HEK293T (cell line): ENCODE measurements at places on chromosomes 1 and 21.
A peak's percentile ranks its signal among the peaks of the same experiment; 100 is the strongest.

- DNase-seq: no peak
These were observed 101.7 kb downstream of the ESRRG start for GRCh38 chr1:216621536-216621935.

GRCh38 chr1:43530483-43531106, at the start of gene PTPRF:
TSS of gene PTPRF (plus strand) at chr1:43530883. CDS start at chr1:43545076, 14,193 bp downstream.
- DNase-seq: peak; percentile 86

GRCh38 chr1:54671985-54672608, 30.5 kb downstream of the MROH7 start:
- peak; percentile 87 for DNase-seq

DNA sequence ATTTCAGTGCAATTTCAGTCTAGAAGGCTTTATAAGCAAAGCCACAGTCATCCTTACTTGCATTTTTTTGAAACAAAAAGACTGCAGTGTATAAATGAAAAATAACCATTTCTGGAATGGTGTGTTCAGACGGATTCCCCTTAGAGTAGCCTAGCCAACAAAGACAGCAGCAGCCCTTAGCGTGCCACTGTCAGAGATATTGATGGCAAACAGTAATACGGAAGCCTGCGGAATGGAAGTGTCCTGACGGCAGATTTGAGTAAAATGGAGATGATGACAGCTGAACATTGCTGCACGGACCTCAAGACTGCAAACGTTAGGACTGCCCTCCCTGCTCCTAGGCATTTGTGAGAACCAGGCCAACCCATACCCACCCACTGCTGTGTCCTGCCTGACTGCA, 54.7 kb downstream of the PDE9A start:
- no peak for DNase-seq

- DNase-seq: no peak
These were observed 100.4 kb upstream of the BRINP3 start for GRCh38 chr1:190578017-190578416.

DNA sequence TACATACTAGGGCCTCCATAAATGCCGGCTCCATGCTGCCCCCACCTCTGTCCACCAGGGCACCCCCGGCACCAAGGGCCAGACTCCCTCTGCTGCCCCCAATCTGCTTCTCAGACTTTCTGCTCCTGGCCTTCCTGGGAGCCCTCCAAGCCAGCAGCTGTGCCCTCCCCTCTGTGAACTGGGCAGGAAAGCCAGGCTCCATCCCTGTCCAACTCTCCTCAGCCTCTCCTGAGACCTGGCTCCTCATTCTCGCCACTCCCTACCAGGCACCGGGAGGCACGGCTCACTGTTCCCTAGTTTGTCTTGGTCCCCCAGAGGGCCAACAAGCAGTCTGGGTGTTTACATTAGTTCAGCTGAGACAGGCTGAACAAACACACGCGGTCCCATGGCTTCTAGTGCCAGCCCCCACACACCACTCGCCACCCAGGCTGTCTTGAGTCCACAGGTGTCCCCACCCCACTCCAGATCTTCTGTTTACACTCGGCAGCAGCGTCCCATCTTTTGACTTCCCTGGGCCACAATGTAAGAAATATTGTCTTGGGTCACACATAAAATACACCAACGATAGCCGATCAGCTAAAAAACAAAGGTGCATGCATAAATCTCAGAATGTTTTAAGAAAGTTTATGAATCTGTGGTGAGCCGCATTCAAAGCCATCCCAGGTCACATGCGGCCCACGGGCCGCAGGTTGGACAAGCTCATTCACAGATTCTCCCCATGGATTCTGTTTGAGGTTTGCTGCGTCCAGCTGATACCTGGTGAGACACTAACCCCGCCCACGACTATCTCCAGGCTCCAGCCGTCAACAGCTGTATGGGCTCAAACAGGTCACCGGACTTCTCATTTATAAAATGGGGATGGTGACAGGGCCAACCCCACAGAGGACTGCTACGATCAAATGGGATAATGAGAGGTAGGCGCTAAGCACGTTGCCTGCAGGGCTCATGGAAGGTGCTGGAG, 29.5 kb upstream of the ECE1 start:
- no peak for DNase-seq

DNA sequence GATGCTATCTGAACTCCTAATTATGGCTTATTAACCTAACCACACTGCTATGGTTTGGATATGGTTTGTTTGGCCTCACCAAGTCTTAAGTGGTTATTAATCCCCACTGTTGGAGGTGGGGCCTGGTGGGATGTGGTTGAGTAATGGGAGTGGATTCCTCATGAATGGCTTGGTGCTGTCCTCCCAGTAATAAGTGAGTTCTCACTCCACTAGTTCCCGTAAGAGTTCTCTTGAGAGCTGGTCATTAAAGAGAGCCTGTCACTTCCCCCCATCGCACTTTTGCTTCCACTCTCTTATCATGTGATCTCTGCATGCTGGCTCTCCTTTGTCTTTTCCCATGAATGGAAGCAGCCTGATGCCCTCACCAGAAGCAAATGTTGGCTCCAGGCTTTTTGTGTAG, 328.8 kb downstream of the PLA2G4A start:
- DNase-seq: no peak

DNA sequence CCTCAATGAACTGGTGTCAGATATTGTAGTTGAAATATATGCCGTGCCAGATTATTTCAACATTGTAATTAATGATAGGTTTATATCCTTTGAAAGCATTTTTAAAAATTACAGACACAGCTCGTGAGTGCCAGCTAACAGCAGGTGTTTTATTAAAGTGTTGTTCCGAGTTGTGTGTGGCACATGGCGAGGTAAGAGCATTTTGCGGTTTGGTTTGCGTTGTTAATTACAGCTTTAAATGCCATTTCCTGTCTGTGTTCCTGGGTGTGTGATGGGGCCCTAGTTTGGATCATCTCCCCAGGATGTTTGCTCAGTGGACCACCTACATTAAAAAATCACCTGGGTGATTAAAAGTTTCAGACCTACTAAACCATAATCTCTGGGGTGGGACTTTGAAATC, 97.4 kb downstream of the PRDM2 start:
- DNase-seq: no peak

GRCh38 chr21:35585878-35586277, 474.4 kb downstream of the SETD4 start:
- no peak for DNase-seq

GRCh38 chr21:26070121-26070520, 100.4 kb downstream of the APP start:
- no peak for DNase-seq

DNA sequence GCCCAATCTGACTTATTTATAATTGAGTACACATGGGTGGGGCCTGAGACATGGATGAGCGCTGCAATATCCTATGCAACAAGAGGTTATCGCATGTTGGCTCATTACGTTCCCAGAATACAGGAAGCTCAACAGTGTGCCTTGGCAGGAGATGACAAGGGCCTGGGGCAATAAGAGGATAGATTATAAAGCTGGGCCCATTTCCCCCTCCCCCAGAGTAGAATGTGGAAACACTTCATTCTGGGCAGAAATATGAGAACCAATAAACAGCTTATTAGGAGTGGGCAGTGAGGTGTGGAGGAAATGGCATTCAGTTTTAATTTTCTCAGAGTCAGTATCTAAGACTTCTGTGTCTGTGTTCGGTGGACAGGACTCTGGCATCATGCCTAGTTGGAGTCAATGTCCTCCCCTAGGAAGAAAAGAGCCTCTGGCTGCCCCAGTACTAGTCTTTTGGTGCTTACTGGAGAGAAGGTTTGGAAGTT, 92.8 kb downstream of the PIK3R3 start:
- no peak for DNase-seq

DNA sequence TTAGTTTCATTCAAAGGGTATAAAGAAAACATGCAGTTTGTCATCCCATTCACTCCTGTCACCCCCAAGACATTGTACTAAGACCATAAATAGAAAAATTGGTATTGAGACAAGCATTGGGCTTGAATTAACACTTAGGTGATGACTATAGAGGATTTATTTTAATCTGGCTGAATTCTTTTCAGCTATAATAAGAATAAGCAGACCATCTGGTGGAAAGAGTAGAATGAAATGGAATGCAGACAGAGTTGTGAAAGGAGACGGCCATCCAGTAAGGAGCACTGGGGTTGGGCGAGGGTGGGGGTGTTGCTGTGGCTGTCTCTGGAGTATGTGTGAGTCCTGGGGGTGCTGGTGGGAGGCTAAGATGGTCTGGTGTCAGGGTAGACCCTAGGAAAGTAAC, 125.0 kb upstream of the IVNS1ABP start:
- DNase-seq: no peak

DNA sequence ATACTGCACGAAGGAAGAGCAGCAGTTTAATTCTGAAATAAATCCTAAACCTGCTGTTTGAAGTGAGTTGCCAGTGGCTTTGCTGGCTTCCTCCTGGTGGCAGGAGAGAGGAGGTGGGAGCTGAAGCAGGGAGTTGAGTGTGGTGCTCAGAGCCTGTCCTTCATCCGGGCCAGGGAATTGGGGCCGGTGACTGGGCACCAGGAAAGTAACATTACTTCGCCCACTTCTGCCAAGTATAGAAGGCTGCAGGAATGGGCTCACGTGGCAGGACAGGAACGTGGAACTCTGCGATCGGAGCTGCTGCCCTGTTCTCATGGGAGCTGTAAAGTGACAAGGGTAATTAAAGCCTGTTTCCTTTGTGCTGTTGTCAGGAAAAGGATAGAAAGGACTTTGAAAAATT, 8.7 kb downstream of the TOR3A start:
- no peak for DNase-seq

DNA sequence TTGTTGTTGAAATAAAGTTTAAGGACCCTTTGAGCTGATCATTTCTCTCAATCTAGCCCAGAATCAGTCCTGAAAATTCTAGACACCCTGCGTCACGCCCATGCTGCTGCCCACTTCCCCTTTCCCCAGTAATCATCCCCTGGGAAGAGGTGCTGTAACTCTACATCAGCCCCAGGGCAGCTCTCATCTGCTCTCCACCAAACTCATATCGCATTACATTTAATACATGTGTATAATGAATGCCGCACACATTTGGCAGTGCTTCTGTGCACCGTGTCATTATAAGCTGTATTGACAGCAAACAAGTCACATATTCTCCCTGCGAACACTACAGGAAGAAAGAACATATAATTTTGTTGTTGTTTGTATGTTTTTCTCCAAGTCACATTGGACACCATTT, 539.7 kb upstream of the DAB1 start:
- DNase-seq: peak; percentile 21

- DNase-seq: no peak
These were observed 133.2 kb downstream of the KCNJ6 start for GRCh38 chr21:37783016-37783415.

GRCh38 chr1:225911191-225912130, 12.6 kb downstream of the PYCR2 start:
- no peak for DNase-seq

- DNase-seq: no peak
These were observed 238.9 kb upstream of the AJAP1 start for GRCh38 chr1:4415476-4415875.

- DNase-seq: no peak
These were observed 53.8 kb downstream of the PLA2G4A start for GRCh38 chr1:186882372-186883134.

GRCh38 chr1:3883194-3883925, 16.7 kb downstream of the C1orf174 start:
- DNase-seq: no peak

- DNase-seq: no peak
These were observed 2.9 kb upstream of the MTF1 start for GRCh38 chr1:37862330-37862729.

GRCh38 chr1:115768549-115768948, at the start of gene CASQ2:
TSS of gene CASQ2 (minus strand) at chr1:115768714. CDS start at chr1:115768541, 173 bp downstream.
- DNase-seq: no peak

GRCh38 chr1:48761411-48761810, 15.3 kb downstream of the BEND5 start:
- no peak for DNase-seq

DNA sequence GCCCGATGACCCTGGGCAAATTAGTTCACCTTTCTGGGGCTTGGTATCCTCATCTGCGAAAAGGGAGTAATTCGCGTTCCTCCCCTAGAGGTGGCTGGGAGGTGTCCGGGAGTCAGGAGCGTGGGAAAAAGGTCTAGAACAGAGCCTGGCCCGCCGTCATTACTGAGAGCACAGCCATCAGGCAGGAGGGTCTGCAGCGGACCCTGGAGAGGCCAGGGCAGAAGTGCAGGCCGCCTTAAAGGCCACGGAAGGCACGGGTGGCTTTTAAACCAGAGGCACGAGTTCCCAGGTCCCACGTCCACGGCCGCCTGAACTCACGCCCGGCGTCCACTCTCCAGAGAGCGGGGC, 850 bp downstream of the PANK4 start:
- no peak for DNase-seq

DNA sequence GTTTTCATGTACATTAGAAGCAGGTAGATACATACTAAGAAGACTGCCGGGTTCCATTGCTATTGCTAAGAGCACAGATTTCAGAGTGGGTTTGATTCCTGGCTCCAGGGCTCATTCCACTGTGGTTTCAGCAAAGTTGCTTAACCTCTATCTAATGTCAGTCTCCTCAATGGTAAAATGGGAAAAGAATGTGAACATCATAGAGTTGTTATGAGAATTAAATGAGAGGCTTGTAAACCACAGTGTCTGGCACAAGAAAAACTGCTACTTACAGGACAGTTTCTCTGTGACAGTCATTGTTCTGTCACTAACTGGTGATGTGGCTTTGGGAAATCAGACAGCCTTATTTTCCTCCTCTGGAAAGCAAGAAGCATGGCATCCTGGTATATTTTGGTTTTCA, 10.7 kb upstream of the PLXNA2 start:
- DNase-seq: no peak

DNA sequence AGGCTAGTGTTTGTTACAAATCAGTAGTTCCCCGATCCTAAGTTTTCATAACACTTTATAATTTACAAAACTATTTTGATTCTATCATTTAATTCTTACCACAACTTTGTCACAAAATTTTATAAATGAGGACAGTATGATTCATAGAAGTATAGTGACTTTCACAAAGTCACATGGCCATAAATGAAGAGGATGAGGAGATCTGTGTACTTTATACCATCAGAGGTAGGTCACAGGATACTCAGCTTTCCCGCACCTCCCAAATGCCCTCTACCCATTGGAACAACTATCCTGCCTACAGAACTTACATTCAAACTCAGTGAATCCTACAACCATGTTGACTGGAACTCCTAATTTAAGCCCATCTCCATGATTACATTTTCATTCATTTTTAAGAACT, 56.3 kb downstream of the TNFSF4 start:
- DNase-seq: no peak

DNA sequence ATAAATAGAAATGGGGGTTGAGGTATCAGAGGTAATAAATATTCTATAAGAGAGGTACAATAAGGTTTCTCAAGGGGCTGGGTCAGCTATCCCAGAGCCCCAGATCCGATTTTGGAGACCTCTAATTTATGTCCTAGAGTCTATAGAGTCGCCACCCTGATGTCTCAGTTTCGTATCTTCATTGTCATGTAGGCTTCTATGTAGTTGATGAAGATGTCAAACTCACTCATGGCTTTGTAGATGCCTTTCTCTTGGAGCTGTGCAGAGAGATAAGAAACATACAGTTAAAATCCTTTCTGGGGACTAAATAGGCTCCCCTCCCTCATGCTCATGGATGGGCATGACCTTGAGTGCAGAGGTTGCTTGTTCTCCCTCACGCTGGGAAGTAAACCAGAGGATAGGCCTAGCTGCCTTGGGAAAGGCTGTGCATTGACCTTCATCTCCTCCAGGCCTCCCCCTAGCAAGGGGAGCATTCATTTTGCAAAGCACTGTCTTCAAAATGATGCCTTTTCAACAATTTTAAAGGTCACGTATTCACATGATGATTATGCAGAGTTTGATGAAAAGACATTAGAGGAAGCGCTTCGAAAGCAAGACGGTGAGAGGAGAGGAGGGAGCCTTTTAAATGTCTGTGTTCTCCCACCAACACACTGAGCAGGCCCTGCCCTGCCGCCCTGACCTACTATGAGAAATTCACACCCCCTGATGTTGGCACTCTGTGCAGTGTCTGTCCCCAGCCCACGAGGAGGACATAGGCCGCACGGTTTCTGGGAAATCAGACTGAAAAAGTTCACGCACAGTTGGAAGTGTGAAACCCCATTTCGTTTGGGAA, 1.9 kb upstream of the IL19 start:
- no peak for DNase-seq
